ENCODE measurements at places on chromosomes 16 and 17. TPM values are rescaled to one million over a fixed set of nuclear protein-coding genes. Genes with fewer than 3 reads are reported as not detected.

DNA sequence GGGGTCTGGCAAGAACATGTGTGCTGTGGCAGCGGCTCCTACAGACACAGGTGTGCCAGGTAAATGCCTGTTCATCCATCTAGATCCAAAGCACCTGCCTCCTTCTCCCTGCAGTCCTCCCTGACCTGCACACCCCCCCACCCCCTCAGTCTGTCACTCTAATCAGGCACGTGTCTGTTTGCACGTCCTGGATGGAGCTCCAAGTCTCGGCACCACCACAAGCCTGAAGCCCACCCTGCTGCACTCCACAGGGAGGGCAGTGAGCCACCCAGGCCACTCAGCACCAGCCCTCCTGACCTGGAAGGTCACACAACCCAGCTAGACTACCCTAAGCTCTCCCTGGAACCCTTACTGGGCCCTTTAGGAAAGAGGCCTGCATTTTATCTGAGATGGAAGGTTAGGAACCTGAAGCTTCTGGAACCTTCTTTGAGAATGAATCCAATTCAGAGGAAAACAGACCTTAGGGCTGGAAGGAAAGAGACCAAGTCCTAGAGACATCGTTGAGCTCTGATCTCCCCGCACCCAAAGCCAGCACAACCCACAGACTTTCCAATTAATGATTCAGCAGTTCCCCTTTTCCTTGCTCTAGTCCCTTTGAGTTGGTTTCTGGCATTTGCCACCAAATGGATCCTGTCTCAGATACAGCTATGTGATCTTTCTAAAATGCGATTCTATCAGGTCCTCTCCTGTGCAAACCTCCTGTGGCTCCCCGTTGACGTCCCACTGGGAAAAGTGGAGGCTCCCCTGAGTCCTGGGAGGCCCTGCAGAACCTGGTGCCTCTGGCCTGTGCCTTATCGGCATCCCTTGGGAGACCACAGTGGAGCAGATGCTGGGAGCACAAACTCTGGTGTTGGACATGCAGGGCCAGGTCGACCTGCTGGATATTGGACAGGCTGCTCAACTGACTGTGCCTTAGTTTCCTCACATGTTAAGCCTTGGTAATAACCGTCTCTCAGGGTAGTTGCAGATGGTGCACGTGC lies 67.9 kb downstream of the PRMT7 start:
- DNase-seq = no peak

GRCh38 chr17:65523411-65523810 lies 38.0 kb downstream of the AXIN2 start:
- DNase-seq = no peak

DNA sequence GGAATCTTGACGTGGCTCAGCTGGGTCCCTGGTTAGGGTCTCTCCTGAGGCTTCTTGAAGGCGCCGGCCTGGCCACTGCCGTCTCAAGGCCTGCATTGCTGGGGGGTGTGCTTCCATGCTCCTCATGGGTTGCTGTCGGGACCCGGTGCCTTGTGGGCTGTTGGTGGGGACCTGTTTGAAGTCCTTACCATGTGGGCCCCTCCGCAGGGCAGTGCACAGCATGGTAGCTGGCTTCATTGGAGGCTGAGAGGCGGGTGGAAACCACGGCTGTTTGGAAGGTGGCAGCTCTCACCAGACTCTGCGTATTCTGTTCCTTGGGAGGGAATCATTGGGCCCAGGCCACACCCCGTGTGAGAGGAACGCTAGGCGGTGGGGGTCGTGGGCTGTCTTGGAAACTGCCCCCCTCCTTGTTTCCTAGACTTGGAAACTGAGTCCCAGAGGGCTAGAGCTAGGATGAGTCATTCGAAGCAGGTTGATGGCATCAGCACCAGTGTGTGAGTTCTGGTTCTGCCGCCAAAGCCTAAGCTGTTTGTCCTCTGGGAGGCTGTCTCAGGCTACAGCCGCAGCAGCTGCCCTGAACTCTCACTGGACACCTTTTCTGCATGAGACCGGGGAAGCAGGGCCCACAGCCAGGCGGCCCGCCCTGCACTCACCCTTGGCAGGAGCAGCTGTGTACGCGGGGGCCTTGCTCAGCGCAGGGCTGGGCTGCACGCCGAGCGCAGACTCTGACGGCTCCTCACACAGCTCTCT lies 35.2 kb downstream of the ZNF750 start:
- peak; percentile 9 for DNase-seq

- DNase-seq = no peak
Measured at GRCh38 chr17:72743037-72743467, 349.4 kb downstream of the SLC39A11 start.

GRCh38 chr17:2061441-2061958 lies 6.6 kb downstream of the HIC1 start:
- DNase-seq = no peak

DNA sequence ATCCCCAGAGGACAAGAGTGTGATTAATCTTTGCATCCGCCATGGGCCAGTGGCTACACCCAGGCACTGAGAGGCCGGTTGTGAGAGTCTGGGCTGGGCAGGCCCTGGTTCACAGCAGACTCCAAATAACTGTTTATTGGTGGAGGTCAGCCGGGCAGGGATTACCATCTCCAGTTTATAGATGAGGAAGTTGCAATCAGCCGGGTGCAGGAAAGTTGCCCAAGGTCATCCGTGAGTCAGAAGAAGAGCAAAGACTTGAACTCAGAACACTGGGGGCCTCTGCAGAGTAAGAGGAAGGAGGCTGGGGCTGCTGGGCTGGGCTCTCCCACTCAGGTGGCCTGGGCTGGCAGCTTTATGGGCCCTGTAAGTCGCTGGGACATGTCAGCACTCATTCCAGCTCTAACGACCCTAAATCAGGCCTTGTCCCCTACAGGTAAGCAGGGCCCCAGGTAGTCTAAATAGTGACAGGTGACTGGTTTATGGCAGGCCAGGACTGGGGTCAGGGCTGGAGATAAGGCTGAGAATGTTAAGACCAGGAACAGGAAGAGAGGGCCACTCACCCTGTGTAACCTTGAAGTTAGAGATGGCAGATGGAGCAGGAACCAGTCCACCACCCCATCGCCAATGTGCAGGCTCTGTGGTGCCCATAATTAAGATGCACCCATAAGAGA lies 2.1 kb upstream of the CA4 start:
- DNase-seq = no peak

Gene KLHL10
- 0.24 TPM for polyA plus RNA-seq

Gene GRAP
- polyA plus RNA-seq = 12.0 TPM

Gene KRT39
- not detected for polyA plus RNA-seq

Gene GPRC5C
- polyA plus RNA-seq = 61.0 TPM
